ENCODE measurements at places on chromosomes 2 and 18. TPM values are rescaled to one million over a fixed set of nuclear protein-coding genes. Genes with fewer than 3 reads are reported as not detected.

DNA sequence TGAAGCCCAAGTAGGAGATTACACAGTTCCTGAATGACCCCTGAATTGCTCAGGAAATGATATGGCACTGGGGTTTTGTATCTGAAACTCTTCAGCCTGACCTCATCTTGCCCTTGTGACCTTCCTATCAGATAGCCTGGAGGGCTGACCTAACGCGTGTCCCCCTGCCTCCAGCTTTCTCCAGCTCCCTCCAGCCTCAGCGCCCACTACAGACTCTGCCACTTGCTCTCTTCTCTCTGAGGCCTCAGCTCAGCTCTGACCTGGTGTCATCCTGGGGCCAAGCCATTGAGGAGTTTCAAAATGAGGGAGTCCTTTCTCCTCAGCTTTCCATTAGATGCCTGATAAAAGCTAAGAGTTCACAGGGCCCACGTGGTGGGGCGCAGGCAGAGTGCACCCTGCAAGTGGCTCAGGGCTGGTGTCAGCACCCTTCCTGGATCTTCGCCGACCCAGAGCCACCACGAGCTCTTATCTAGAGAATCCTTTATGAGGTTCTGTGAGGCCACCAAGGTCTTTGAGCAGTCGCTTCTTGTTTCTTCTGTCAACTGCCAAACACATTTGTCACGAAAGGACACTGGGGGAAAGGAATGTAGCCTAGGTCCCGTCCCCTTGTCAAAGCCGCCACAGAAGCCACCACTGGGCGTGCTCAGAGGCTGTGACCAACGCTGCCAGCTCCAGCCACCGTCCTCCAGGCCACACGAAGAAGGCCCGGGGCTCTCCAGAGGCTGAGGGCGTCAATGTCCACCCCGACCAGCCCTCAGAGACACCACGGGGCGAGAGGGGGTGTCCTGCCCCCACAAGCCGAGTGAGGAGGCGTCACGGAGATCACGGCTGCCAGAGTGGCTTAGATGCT is 131.3 kb upstream of the GPC1 start:
- no peak for DNase-seq

DNA sequence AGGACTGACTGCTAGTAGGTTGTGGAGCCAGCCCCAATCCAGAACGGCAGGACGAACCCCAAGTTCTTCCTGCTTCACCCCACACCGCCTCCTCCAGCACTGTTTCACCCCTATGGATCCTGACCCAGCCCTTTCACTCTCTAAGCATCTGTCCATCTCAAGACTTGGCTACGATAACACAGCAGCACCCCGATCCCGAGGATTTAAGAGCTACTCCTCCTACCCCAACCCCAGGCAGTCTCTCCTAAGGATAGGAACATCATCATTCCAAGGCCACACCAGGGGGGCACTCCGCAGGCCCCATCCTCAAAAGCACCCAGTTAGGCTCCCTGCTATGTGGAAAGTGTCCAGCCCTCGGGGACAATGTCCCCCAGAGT is 645 bp downstream of the KCTD18 start:
- no peak for DNase-seq

DNA sequence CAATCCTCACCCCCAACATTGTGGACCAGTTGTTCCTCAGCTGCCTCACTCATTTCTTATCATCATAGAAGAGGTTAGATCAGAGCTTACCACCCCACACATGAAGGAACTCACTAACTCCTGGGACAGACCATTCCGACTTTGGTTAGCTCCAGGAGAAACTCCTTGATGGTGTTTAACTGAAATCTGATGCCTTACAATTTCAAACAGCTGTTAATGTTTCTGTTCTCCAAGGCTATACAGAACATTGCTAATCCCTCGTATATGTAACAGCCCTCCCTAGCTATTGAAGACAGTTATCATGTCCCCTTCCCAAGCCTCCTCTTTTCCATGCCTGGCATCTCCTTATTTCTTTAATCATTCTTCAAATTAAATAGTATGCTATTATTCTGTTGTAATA is 14.8 kb downstream of the ERBB4 start:
- DNase-seq: no peak

- DNase-seq: no peak
Observed at GRCh38 chr2:122516775-122517174, 761.3 kb downstream of the TSN start.

DNA sequence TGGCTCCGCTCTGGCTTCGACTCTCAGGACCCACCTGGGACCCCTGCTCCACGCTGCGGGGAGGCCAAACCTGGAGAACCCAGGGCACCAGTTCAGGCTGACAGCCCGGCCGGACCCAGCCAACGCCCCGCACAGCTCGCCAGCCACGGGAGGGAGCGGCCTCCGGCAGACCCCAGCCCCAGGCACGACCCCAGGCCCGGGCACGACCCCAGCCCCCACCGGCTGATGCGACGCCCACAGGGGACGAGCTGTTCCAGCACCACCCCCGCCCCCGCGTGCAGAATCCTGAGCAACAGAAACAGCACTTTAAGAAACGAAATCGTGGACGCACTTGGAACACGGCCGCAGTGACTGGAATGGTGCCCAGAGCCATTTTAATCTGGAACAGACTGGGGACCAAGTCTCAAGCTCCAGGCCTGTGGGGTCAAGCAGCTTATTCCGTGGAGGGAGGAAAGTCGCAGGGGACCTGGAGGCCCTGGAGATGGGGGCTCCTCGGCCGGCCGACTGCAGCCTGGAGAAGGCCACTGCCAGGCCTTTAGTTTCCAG is 74.2 kb downstream of the MBP start:
- no peak for DNase-seq

DNA sequence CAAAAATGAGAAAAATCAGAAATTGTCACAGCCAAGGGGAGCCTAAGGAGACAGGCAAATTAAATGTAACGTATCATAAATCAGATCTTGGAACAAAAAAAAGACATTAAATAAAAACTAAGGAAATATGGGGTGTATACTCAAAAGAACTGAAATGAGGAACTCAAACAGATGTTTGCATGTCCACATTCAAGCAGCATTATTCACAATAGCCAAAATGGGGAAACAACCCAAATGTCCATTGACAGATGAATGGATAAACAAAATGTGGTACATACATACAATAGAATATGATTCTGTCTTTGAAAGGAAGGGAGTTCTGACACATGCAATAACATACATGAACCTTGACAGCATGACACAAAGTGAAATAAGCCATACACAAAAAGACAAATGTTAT is 155.8 kb upstream of the KLF7 start:
- no peak for DNase-seq

DNA sequence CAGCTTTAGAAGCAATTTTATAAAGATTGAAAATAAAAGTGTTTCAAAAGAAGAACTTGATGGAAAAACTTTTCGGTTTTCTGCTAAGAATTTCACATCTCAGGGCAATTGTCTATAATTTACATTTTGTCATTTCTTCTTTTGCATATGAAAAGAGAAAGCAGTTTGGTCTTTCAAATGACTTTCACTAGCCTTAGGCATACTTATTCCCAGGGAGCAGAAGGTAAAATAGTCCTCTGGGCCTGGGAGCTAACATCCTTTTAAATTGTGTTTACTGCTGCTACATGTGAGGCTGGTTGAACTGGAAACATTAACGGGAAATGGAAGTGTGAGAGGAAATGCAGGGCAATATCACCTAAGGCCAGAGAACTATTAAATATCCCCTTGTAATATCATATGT is 37.1 kb downstream of the MYO3B start:
- DNase-seq: no peak

DNA sequence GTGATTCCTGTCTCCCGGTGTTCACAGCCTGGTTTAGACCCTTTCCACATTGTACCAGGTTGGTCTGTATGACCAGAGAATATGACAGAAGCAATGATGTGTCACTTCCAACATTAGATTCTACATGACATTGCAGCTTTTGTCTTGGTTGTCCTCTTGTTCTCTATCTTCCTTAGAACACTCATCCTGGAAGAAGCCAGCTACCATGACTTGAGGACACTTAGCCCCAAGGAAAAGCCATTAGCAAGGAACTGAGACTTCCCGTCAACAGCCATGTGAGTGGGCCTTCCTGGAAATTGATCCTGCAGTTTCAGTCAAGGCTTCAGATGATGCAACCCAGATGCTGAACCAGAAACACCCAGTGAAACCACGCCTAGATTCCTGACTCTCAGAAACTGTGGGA is 143.3 kb downstream of the MREG start:
- DNase-seq: no peak

GRCh38 chr2:223442847-223443246 is 159.3 kb downstream of the SCG2 start:
- DNase-seq: no peak

- no peak for DNase-seq
Observed at GRCh38 chr2:189829102-189829833, 45.0 kb downstream of the PMS1 start.

GRCh38 chr2:99888617-99889016 is 253.8 kb downstream of the AFF3 start:
- DNase-seq: no peak

GRCh38 chr2:11406958-11407381 is 59.0 kb downstream of the E2F6 start:
- DNase-seq: peak; percentile 41

GRCh38 chr2:95050385-95051300 is 25.1 kb downstream of the MAL start:
- no peak for DNase-seq

Gene OTOS
- 0.34 TPM for total RNA-seq

Gene CFLAR
- total RNA-seq: 26.3 TPM

Data from Daoy (cell line).